NCI-H345 (cell line): ENCODE measurements at places on chromosomes 11 and 22.

GRCh38 chr11:108580645-108581044, 12.9 kb downstream of the EXPH5 start:
- DNase-seq, result no peak

DNA sequence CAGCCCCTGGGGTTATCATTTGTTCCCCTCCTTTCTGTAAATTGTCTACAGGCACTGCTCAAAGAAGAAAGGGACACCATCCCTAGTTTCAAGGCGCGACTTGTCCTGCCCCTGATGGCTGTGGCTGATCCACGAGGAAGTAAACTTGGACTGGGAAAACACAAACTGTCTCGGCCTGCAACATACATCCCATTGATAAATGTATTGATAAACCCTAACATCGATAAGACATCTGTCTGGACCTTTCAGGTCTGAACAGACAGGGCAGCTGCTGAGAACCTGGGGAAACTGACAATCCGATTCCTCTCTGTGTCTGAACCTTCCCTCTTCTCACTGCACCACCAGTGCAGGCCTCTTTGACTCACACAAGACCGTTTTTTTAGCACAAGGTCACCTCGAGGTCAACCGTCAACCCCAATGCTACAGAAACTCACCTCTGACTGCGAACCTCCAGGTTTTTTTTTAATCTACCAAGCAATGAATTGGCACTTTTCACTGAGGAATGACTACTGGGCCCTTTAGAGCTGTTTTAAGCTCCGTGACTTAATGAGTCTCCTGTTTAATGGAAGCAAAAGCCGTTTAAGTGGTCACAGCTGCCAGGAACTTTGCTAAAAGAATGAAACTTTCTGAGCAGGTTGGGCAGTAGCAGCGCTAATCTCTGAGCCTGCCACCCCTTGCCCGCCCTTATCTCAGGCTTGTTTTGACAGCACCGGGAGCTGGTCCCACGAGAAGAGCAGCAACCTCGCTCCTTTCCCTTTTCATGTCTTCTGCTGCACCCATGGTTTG, 203.8 kb upstream of the TMEM45B start:
- no peak for DNase-seq

GRCh38 chr22:46508491-46508999, 28.9 kb downstream of the CELSR1 start:
- DNase-seq, result no peak

DNA sequence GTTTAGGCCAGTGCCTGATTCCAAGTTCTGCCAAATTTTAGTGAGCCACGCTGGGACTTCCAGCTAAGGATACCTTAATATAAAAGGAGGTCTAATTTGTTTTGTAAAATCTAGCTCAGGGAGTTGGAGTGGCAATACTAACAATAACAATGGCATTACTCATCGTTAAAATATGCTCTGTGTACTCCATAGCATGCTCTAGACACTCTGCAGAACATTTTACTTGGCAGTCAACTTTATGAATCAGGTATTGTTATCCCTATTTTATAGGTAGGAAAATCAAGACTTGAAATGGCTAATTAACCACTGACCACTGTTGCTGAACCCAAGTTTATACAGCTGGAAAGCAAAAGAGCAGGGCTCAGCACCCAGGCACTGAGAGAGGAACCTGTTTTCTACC, 485.0 kb upstream of the KIRREL3 start:
- no peak for DNase-seq

DNA sequence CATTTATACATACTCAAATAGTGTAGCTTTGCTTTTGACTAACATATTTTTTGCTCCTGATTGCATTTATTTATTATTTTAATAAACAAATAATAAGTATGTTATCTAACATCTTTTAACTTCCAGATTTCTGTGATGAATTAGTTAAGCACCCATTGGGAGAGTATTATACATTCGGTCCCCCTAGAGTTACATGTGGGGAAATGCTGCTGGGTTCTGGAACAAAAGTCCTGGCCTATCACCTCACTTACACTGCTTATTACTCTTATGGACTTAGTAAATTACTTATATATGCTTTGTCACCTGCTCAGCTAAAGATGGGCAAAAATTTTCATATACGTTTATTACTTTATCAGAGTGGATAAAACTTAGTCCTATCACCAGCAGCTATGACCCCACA, 1163.0 kb downstream of the FAM181B start:
- DNase-seq, result no peak

- DNase-seq, result no peak
These were observed 56.9 kb downstream of the MICAL2 start for GRCh38 chr11:12167061-12168000.

- no peak for DNase-seq
These were observed 11.4 kb downstream of the TTLL8 start for GRCh38 chr22:50046481-50047245.

DNA sequence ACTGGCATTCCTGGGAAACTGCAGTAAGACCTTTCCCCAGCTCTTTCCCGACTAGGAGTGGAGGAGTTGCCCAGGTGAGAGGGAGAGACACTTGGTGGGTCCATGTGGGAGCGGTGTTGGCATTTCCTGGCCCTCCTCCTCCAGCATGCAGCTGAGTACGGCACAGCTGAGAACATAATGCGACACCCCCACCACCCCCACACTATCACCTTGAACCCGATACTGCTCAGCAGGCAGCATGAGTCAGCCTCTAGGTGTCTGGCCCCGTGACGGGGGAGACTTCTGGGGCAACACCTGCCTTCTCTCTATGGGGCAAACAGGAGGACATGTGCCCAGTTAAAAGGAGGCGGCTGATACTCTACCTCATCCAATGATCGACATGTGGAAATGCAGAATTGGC, 64.4 kb downstream of the PKNOX2 start:
- DNase-seq, result no peak

DNA sequence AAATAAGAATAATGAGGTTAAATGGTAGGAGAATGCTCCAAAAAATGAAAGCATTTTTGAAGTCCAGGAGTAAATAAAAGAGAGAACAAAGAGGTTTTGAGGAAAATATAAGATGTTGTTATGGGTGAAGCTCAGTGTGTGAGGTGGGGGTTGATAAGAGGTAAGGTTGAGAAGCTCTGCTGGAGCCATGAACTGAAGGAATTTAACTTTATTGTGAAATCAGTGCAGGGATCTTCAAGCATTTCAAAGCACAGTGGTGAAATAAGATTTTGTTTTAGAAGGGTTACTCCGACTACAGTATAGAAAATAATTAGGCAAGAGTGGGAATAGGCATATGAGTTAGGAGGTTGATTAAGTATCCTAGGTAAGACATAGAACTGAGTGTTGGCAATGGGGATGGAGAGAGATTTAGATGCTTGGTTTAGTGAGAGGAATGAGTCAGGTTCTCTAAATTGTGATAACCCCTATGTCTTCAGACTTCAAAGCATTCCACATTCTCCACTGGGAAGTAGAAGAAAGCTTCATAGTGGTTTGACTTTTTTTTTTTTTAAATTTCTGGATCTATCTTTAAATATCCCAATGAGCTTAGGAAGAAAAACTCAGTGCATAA, 403.2 kb downstream of the AASDHPPT start:
- DNase-seq, result no peak

GRCh38 chr11:73139476-73140198, 2.5 kb downstream of the FCHSD2 start:
- DNase-seq, result no peak

- no peak for DNase-seq
These were observed 18.5 kb downstream of the SPECC1L start for GRCh38 chr22:24289114-24289513.

GRCh38 chr11:42762348-42762747, 549.4 kb upstream of the API5 start:
- no peak for DNase-seq

GRCh38 chr22:41668971-41669911, 19.4 kb downstream of the SNU13 start:
- no peak for DNase-seq

DNA sequence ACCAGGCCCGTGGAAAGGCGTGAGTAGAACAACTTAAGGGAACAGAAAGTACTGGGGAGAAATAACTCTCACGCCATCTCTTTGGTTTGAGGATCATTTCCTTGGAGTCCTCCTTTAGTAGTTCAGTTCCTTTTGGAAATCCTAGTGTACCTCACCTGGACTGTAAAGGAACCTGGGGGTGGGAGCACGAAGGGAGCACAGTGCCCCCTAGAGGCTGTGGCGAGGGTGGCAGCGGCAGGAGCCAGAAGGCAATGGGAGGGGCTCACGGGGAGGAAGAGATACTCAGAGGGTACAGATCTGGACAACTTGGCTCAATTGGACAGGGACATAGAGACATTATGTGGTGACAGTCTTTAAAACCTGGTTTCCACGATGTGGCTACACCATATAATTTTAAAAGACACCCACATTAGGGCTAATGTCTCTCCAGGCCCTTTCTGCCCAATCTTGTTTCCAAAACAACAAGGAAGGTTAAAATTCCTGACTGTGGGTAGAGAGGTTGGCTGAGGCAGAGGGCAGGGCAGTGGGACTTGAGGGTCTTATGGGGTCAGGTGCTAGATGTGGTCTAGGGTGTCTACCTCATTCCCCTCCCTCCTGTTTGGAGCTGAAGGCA, 87.0 kb downstream of the CSNK2A3 start:
- DNase-seq, result peak; percentile 43

DNA sequence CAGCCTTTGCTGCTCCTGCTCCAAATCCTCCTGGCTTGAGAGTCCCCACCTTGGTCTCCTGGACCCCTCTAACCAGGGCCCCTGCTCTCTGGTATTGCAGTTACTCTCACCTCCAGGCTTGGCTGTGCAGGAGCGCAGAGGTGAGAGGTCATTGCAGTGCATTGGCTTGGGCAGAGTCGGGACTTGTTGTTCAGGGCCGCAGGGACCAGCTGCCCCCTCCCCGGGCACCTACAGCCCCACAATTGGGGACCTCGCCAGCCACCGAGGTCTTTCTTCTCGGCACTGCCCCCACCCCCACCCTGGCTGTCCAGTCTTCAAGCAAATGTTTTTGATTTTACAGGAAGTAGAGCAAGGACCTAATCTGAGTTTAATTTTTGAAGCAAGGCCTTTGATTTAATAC, 65.5 kb upstream of the FGF3 start:
- no peak for DNase-seq

DNA sequence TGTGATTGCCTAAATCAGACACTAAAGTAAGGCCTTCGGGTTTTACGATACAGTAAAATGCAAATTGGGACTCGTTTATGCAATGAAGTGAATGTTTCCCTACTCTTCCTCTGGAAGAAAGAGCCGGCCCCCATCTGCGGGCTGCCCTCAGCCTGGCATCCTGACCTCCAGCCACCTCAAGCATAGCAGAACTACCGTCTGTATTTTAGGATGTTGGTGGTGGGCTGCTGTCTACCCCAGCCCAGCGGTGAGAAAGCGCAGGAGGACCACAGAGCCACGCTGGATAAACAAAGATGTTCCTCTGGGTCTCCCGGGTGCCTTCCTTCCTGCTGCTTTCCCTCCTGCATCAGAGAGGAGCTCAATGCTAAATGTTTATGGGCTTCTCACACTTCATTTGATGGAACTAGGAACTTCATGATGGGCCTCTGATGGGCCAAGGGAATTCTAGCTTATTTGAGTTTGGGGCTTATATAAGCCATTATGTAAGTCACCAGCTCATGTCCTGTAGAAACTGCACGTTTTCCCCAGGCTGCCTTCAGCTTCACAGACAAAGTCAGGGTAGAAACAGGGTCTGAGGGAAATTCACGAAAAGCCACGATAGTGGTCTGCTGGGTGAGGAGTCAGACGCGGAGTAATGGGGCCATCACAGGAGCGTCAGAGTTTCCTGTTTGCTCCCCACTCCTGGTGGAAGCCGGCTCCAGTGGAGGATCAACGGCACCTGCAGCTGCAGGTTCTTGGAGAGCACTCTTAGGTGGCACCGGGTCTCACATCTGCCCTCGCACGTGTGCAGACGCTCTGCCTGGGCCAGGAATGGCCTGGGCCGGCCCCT, 287.4 kb downstream of the BRD1 start:
- no peak for DNase-seq

DNA sequence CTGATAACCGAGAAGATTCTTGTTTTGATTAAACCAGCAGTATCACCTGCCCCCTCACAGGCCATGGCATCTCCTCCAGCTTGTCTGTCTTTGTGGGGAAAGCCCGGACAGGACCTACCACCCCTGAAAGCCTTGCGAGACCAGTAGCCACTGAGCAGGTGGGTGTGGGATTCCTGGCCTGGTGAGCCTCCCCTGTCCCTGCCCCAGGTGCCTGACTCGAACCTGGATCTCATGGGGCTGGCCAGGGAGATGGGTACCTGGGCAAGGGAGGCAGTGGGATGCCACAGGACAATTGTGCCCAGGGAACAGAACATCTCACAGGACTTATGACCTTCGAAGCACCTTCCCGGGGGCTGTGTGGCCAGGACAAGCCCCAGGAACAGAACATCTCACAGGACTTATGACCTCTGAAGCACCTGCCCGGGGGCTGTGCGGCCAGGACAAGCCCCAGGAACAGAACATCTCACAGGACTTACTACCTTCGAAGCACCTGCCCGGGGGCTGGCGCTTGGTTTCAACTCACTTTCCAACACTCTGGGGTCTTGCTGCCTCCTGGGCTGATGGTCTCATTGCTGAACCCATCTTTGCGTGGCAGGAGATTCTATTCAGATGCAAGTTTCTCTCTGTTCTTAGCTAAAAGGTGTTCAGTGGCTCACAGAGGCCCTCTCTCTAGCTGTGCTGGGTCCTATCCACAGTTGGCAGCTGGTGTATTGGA, 854.5 kb downstream of the BRD1 start:
- DNase-seq, result no peak

GRCh38 chr11:86047275-86047991, 21.5 kb downstream of the PICALM start:
- no peak for DNase-seq
